ENCODE measurements at places on chromosomes 3 and 15. TPM values are rescaled to one million over a fixed set of nuclear protein-coding genes. Genes with fewer than 3 reads are reported as not detected.
A peak's percentile ranks its signal among the peaks of the same experiment; 100 is the strongest.

NANOGP8 gene
- total RNA-seq, result 0.27 TPM

C3orf85 gene
- not detected for total RNA-seq

TLR9 gene
- total RNA-seq, result 0.09 TPM

SAMD7 gene
- not detected for total RNA-seq

ERICH6 gene
- 0.09 TPM for total RNA-seq

SLC12A8 gene
- 1.5 TPM for total RNA-seq

DNA sequence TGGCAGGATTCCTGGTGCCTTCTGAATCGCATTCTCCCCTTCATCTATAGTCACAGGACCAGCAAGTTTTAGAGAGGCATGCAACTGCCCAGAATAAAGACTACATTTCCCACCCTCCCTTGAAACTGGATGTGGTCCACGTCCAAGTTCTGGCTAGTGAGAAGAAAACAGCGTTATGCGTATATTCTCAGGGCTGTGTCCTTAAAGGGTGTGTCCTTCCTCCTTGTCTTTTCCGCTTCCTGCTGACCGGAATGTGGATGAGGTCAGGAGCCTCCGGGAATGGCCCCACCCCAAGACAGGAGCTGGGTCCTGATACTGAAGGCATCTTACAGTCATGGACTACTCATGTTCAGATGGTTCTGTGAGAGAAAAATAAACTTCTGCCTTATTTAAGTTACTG is 20.2 kb downstream of the CHST2 start:
- H3K27me3 ChIP-seq, result no peaks in the 10 kb centered on the region
- no peak overlapping the region for H3K4me3 ChIP-seq
- H3K4me1 ChIP-seq, result peaks cover 3% of the 10 kb centered on the region
- H3K27ac ChIP-seq, result no peak overlapping the region

GRCh38 chr3:48241796-48242455 is 1.0 kb downstream of the ZNF589 start:
- peaks cover 11% of the 10 kb centered on the region for H3K4me1 ChIP-seq
- no peaks in the 10 kb centered on the region for H3K36me3 ChIP-seq
- H3K4me3 ChIP-seq, result peak overlapping the region; percentile 94
- H3K27me3 ChIP-seq, result no peaks in the 10 kb centered on the region

DNA sequence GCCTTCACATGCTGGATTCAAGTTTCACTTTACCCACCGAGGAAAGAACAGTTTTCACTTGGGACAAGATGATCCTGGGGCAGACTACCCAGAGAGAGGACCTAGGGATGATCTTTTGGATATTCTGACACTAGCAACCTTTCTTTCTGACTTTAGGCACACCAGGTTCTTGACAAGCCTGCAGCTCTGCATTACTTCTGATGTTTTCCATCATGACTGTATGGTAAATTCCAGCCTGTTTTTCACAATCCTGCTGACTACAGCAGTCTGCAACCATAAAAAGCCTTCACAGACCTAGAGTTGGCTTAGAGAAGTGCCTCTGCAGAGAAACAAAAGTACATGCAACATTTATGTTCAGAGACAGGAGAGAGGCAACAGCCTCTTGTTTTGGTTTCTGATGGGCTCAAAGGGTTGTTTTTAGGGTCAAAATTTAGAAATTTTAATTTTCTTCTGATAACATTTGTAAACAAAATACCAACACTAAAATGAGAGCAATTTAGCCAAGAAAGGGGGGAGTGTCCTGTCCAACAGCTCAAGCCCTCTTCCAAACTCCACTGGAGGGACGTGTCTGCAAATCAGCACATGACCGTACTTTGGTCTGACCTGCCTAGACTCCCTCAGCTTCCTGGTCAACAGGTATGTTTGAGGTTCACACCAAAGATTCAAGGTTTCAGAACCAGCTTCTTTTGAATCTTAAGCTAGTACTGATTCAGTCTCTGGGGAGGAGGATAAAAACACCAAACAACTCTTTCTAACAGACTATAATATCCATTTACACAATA is 799 bp downstream of the ABI3BP start:
- H3K4me3 ChIP-seq, result peak overlapping the region; percentile 55
- H3K4me1 ChIP-seq, result peaks cover 3% of the 10 kb centered on the region
- H3K36me3 ChIP-seq, result no peaks in the 10 kb centered on the region
- DNase-seq, result peak; percentile 92
- peak overlapping the region; percentile 95 for H3K27ac ChIP-seq

- peaks cover 36% of the 10 kb centered on the region for H3K4me1 ChIP-seq
- H3K36me3 ChIP-seq, result no peaks in the 10 kb centered on the region
- H3K4me3 ChIP-seq, result peak overlapping the region; percentile 20
- peak; percentile 71 for DNase-seq
- H3K27ac ChIP-seq, result peak overlapping the region; percentile 64
These were observed 3.0 kb upstream of the TLE3 start for GRCh38 chr15:70100474-70101341.

DNA sequence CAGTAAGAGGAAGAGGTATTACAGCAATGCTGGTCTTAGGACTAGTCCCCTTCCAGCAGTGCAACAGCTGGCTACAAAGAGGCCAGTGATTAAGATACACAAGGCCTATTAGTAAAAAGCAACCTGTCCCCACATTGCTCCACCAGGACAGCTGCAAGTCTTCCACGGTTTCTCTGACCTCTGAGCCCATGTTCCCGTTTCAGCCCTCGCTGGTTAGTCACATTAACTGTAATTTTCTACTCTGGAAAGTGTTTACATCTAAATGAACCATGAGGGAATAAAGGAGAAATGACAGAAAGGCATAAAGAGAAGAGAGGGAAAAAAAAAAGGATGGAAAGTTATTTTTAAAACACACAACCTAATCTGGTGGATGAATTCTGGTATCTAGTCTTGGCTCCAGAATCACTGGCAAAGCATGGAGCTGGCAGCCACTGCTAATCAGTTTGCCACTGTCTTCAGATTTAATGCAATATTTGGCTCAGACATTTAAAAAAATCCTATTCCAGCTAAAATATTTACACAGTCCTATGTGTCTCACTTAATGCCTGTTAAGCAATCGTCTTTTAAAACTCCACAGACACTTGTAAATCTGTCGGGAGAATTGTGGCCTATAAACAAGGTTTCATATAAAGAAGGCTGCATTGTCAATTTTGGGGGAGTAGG is 154.9 kb downstream of the GREM1 start:
- peaks cover 5% of the 10 kb centered on the region for H3K27me3 ChIP-seq
- peak; percentile 70 for DNase-seq
- H3K4me1 ChIP-seq, result peaks cover 9% of the 10 kb centered on the region
- no peaks in the 10 kb centered on the region for H3K36me3 ChIP-seq
- no peak overlapping the region for H3K4me3 ChIP-seq

GRCh38 chr3:194357681-194358080 is 6.6 kb upstream of the CPN2 start:
- H3K27me3 ChIP-seq, result peaks cover 35% of the 10 kb centered on the region
- H3K36me3 ChIP-seq, result no peaks in the 10 kb centered on the region
- no peak for DNase-seq
- no peak overlapping the region for H3K4me3 ChIP-seq

- no peaks in the 10 kb centered on the region for H3K4me1 ChIP-seq
- no peak overlapping the region for H3K27ac ChIP-seq
- no peak for DNase-seq
- H3K36me3 ChIP-seq, result no peaks in the 10 kb centered on the region
These were observed 191.3 kb downstream of the UBE3A start for GRCh38 chr15:25247407-25248038.

DNA sequence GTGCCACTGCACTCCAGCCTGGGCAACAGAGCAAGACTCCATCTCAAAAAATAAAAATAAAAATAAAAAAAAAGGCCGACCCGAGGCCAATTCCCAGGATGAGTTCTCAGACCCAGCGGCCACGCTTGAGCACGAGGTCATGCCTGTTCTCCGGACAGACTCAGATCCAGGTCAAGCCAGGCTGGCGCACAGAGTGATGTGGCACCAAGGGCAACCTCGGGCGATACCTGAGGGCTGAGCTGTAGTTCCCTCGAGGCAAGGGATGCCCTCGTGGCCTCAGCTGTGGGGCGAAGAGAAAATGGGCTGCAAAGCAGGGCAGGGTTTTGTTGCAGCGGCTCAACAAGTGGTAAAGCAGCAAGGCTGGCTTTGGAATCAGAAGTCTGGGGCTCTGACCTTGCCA is 77.3 kb downstream of the C3orf70 start:
- no peaks in the 10 kb centered on the region for H3K36me3 ChIP-seq
- DNase-seq, result no peak
- H3K4me3 ChIP-seq, result no peak overlapping the region
- no peaks in the 10 kb centered on the region for H3K27me3 ChIP-seq

DNA sequence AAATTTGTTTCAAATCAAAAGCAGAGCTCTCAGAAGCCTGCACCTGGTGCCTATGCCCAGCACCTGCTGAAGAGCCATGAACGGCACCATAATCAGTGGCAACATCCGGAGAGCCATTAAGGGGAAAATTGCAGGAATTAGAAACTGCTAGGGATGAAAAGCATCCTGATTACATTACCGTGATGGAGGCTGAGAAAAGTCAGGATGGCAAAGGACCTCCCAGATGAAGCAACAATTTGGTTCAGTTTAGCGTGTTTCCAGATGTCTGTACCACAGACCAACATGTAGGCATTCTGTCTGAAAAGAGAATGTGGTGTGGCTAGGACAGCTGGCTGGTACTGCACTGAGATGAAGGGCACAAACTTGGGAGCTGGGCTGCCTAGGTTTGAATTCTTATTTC is 106.1 kb downstream of the EOMES start:
- no peak overlapping the region for H3K4me3 ChIP-seq
- peaks cover 4% of the 10 kb centered on the region for H3K4me1 ChIP-seq
- no peak overlapping the region for H3K27ac ChIP-seq
- no peaks in the 10 kb centered on the region for H3K27me3 ChIP-seq
- H3K36me3 ChIP-seq, result no peaks in the 10 kb centered on the region
- DNase-seq, result no peak

DNA sequence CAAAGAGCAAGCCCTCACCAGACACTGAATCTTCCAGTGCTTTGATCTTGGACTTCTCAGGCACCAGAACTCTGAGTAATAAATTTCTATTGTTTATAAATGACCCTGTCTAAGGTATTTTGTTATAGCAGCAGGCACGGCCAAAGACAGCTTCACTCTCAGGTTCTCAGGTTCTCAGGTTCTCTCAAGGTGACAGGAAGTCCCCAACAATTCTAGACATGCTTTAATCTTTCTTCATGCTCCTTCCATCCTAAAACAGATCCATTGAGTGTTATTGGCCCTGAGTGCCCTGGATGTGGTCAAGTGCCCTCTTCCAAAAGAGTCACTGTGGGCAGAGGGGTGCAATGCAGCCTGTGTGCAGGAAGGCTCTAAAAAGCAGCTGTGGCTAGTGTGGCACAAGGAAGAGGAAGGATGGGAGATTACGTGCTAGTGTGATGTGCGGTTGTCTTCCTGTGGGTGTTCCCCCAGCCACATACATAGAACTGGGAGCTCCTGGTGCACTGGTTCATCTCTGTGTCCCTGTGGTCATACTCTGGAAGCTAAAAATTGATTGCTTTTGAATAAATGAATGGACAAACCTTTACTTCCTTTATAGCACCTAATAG is 11.0 kb upstream of the RAB7A start:
- DNase-seq, result peak; percentile 28
- H3K36me3 ChIP-seq, result no peaks in the 10 kb centered on the region
- no peaks in the 10 kb centered on the region for H3K4me1 ChIP-seq
- H3K4me3 ChIP-seq, result no peak overlapping the region

GRCh38 chr3:133441867-133442270 is 42.0 kb downstream of the BFSP2 start:
- H3K36me3 ChIP-seq, result no peaks in the 10 kb centered on the region
- no peak overlapping the region for H3K4me3 ChIP-seq
- H3K27me3 ChIP-seq, result no peaks in the 10 kb centered on the region
- H3K27ac ChIP-seq, result no peak overlapping the region
- peaks cover 5% of the 10 kb centered on the region for H3K4me1 ChIP-seq
- no peak for DNase-seq

- H3K36me3 ChIP-seq, result no peaks in the 10 kb centered on the region
- H3K4me3 ChIP-seq, result no peak overlapping the region
- no peak overlapping the region for H3K27ac ChIP-seq
These were observed 15.3 kb upstream of the PARP14 start for GRCh38 chr3:122665226-122665786.

DNA sequence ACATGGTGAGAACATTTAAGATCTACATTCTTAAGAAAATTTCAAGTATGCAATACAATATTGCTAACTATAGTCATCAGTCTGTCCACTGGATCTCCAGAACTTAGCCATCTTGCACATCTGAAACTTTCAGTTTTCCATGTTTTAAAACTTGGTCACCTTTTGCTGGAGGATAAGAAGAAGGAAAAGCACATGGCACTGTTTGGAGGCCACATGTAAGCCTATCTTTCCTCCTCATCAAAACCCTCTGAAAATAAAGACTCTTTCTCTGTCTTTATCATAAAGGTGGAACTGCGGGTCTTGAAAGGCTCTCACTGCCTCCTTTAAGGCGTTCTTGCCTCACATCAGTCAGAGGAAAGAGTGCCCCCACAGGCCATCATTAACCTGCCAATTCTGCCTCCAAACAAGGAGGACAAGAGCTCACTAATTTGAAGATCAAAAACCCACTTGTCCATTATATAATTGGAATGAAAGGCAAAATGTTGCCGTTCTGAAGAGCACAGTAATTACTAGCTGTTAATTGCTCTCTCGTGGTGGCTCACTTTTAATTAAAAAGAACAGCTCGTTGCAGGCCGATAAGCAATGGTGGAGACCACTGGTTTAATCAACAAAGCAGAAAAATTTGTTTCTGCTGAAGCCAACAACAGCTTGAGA is 157.8 kb downstream of the MECOM start:
- H3K4me1 ChIP-seq, result no peaks in the 10 kb centered on the region
- no peak for DNase-seq
- H3K27ac ChIP-seq, result no peak overlapping the region
- no peaks in the 10 kb centered on the region for H3K27me3 ChIP-seq
- no peaks in the 10 kb centered on the region for H3K36me3 ChIP-seq

All from muscle of leg (tissue), 16 donors.